ENCODE measurements at places on chromosomes 16 and 17.

GRCh38 chr17:354651-355556 is 2.3 kb upstream of the RPH3AL start:
- no peak for DNase-seq

DNA sequence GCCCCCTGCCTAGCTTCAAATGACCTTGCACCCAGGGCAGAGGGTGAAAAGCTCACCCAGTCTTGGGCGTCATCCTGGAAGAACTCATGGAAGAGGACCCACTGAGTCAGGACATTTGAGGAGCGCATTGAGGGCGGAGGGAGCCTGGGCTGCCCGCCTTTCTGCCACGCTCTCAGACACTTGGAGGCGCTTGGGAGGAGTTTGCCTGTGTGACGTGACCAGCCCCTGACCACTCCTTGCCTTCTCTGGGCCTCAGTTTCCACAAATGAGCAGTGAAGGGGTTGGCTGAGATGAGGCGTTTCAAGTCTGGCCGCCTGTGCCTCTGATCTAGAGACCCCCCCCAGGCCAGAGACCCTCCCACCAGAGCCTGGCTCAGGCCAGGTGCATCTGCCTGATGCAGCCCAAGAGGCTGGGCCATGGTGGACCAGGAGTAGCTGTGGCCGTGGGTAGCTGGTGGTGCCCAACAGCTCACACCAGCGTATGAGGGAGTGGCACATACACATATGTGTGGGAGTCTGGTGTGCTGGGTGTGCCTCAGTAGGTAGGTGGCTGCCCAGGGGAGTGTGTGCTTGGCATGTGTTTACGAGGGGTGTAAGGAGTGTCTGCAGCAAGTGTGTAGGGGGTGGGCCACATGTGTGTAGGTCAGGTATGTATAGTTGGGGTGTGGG is 80.2 kb upstream of the TOB1 start:
- no peak for DNase-seq

GRCh38 chr16:84295203-84295860 is 654 bp downstream of the WFDC1 start:
- DNase-seq = no peak

- no peak for DNase-seq
Observed at GRCh38 chr17:79290726-79291125, 216.1 kb downstream of the ENGASE start.

- DNase-seq = no peak
Observed at GRCh38 chr17:37090941-37091340, 142.2 kb downstream of the AATF start.

- no peak for DNase-seq
Observed at GRCh38 chr17:36818134-36818825, 119.0 kb upstream of the LHX1 start.

- no peak for DNase-seq
Observed at GRCh38 chr16:14370736-14371234, 259.3 kb downstream of the PARN start.

GRCh38 chr16:68113765-68114240 is 28.6 kb downstream of the NFATC3 start:
- DNase-seq = no peak

DNA sequence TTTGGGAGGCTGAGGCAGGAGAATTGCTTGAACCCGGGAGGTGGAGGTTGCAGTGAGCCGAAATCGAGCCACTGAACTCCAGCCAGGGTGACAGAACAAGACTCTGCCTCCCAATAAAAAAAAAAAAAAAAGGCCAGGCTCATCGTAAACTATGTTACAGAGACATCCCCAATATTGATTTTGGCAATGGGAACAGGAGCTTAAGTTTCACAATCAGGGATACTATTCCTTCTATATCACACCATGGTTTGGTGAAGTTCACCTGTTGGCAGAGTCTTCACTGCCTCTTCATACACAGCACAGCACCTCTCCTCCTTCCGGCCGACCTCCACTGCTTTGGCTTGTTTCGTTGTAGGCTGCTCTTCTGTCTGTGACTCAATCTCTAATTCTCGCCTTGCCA is 21.2 kb downstream of the UTP6 start:
- no peak for DNase-seq

GRCh38 chr17:59362811-59363205 is 31.4 kb downstream of the YPEL2 start:
- no peak for DNase-seq

DNA sequence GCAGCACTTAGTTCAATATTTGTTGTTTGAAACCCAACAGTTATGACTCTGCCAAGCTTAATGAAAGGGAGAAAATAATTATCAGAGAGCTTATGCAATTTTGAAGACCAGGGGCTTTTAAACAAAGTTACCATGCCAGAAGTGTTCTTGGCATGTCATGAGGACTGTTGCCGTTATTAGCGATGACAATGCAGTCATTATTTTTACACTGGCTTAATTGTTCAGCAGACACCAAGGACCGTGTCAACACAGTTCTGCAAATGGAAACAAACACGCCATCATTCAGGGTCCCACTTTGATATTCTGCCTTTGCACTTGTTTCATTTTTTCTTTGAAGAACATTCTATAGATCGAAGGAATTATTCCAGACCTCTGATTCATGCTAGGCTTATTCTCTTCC is 518.5 kb downstream of the CDH13 start:
- DNase-seq = no peak

DNA sequence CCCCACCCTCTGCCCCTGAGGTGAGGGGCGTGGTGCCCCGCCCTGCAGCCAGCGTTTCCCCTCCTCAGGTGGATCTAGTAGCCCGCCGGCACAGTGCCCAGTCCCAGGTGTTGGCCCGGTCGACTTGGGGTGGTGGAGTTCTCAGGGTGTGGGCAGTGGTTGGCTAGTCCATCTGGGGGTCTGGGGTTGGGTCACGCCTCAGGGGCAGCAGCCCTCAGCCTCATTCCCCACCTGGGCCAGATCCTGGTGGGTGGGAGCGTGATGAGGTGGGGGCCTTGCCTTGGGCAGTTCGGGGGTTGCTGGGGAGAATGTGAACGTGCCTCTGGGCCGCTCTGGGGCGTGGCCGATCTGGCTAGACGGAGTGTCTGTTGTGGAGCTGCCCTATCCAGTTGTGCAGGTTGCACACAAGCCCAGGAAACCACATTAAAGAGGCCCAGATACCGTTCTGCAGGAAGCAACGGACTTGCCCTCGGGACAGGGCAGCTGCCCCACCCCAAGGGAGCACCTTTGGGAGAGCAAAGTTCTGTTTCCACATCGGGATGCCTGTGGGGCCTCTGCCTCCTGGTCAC is 32.0 kb downstream of the GSE1 start:
- no peak for DNase-seq

GRCh38 chr17:49402706-49403105 is 12.0 kb downstream of the PHB1 start:
- no peak for DNase-seq

DNA sequence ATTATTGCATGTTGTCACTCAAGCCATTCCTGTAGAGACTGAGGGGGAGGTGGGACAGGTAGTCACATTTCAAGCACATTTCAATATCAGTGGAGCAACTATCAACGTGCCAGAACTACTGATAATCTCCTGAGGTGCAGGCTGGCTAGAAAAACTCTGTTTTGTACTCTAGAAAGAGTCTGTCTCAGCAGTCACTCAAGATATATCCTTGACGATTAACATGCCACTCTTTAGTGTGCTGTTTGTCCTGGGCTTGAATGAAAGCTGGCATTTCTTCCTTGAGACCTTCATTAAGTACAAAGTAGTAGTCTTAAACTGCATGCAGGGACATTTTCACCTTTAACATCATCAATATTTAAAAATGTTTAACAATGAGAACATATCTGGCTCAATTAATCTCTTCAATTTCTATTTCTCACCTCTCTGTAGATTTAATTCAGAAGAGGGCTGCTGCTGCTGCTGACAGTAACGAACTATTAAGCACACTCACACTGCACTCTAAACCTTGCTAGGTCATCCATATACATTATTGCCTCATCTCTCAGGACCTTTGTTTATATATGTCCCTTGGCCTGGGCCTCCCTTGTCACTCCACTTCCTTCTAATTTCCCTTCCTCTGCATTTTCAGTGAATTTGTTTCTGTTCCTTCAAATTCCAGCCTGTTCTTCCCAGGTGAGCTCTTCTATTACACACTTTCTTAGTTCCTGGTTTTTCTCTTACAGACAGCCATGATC is 412.0 kb downstream of the HAPSTR1 start:
- peak; percentile 26 for DNase-seq

DNA sequence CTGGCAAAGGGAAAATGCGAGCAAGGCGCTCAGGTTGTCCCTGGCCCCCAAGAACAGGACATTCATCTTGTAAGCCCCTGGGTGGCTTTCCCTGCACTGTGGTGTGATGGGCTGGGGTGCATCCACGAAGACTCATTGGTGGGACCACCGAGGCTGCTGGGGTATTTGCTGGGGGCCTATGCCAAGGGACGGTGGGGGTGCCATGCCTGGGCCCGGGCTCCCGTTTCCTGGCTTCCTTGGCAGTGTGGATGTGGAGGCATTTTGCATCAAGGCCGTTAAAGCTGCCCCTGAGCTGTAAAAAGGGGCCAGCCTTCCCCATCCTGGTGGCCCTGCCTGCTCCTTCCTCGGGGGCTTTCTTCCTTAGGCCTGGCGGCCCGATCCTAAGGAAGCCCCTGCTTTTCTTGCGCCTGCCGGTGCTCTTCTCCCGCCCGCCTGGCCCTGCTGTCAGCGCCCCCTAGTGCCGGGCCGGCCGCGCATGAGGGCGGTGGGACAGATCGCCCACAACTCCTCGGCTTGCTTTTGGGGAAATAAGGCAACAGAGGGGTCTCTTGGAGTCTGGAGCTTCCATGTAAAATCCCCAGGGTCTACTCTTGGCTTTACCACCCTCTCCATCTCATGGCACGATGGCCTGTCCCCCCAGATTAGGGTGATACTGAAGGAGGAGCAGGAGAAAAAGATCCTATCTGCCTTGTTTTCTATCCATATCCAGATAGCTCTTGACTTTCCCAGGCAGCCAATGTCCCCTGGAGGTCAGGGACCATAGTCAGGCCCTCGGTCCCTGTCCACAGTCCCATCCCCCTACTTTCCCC is 9.8 kb upstream of the TBX2 start:
- DNase-seq = peak; percentile 61

- peak; percentile 33 for DNase-seq
Observed at GRCh38 chr17:65690626-65691310, 129.3 kb upstream of the AXIN2 start.

DNA sequence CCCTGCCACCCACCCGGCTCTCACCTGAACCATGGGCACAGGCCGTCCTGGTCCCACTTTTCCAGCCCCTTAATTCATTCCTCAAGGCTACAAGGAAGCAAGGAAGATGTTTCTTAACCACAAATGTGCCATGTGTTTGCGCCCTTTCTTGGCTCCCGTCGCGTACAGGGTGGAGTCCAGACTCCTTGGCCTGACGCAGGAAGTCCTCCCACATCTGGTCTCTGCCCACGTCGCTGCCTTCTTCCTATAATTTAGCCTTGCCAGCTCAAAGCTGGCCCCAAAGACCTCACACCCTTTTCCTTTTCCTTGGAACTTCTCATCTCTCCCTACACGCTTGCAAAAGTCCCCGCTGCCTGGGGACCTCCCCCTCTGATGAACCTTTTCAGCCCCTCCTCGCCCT is 38.8 kb upstream of the BHLHA9 start:
- no peak for DNase-seq

DNA sequence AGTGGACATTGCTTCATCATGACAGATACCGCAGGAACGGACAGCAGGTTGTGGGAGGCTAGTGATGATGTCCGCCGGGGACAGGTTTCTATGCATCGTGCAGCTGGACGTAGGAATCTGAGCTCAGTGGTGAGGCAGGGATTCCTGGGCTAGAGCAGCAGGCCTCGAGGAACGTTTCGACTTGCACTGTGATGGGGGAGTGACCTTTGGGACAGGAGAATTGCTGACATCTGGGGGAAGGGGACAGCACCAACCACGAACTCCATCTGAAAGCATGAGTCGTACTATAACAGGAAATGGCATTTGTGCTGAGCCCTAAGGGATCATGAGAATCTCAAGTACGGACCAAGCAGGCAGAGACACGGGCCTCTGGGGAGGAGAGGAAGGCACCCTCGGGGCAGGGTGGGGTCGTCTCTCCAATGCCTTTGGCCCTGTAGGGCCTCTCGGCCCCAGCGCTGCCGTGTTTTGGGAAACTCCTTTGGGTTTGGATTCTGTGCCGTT is 65.8 kb upstream of the ENDOV start:
- DNase-seq = peak; percentile 33

GRCh38 chr16:49407873-49408550 is 34.4 kb downstream of the C16orf78 start:
- peak; percentile 91 for DNase-seq

- no peak for DNase-seq
Observed at GRCh38 chr17:29769225-29769624, 146.5 kb upstream of the CORO6 start.

- DNase-seq = no peak
Observed at GRCh38 chr17:55582897-55583296, 71.6 kb upstream of the SMIM36 start.

DNA sequence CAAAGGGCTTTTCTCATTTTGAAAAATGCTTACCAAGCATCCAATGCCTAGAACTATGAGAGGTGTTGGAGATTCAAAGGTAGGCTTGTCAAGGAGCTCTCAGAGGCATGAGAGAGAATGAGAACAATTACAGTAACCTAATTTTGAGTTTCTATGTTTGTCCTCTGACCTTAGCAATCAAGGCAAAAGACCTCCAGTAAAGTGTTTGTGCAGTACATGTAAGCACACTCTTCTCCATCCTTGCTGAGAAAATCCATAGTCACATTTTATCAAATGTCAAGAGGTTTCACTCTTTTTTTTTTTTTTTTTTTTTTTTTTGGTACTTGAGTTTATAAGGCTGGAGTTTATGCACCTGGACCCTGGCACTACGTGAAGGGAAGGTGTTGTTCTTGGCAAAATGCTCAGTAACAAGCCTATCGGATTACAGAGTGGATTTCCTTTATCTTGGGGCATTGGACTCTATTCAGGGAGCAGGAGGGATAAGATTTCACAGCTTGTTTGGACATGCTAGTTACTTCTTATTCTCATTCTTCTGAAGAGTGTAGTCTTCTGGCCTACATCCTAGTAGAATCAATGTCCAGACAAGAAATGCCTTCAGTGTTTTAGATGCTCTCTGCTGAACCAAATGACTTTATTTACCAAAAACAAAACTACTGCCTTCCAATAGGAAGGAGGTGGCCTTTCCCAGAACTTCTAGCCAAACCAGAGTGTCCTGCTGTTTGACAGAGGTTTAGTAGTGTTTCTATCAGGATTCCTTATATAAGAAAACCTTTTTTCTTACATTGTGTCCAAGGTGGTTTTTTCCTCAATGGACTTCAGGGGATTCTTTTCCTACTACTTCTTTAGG is 21.9 kb downstream of the KCNJ2 start:
- no peak for DNase-seq

- DNase-seq = no peak
Observed at GRCh38 chr16:56983211-56983751, 6.1 kb upstream of the NLRC5 start.

- no peak for DNase-seq
Observed at GRCh38 chr16:81821436-81822128, 42.5 kb downstream of the PLCG2 start.

GRCh38 chr16:1181404-1182315 is 28.8 kb downstream of the CACNA1H start:
- no peak for DNase-seq

DNA sequence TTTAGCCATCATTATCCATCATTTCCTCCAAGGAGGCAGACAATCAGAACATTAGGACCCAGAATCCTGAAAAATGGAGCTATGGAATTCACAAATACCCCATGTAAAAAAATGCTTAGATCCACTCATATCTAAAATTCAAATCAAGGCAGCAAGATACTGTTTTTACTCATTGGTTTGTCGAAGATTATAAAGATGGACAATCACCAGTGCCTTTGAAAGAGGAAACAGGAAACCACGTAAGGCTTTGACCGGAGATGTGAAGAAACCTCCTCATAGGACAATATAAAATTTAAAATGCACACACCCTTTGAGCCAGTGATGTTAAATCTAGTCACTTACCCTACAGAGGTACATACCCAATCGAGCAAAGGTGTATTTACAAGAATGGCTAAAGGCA is 130.0 kb downstream of the XYLT1 start:
- no peak for DNase-seq
